ENCODE measurements at places on chromosomes 5 and 9. TPM values are rescaled to one million over a fixed set of nuclear protein-coding genes. Genes with fewer than 3 reads are reported as not detected.

The KCNN2 gene
- total RNA-seq: not detected

The RPL12 gene
- total RNA-seq: 1,660 TPM

The CCNJL gene
- total RNA-seq: 1.1 TPM

The HMMR gene
- total RNA-seq: 48.3 TPM

- DNase-seq: no peak
Observed at GRCh38 chr5:111434800-111435199, 77.5 kb downstream of the STARD4 start.

- DNase-seq: no peak
Observed at GRCh38 chr5:141856037-141856790, 22.0 kb downstream of the PCDH1 start.

DNA sequence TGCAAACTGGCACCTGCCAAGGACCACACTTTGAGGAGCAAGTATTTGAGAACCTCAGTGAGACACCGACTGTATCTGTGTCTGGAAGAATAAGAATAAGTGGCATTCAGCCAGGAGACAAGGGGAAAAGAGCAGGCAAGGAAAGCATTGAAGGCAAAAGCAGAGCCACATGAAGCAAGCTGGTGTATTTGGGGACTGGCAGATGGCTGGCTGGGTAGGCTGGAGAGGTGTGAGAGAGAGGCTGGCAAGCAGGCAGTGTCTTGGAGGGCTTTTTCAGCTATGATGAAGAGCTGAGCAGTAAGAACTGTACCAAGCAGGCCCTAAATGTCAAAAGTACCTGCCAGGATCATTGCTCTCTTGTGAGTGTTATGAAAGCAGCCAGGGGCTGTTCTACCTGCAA lies 14.1 kb upstream of the C5orf58 start:
- no peak for DNase-seq

- no peak for DNase-seq
Observed at GRCh38 chr5:52728224-52728623, 59.5 kb upstream of the ITGA1 start.

DNA sequence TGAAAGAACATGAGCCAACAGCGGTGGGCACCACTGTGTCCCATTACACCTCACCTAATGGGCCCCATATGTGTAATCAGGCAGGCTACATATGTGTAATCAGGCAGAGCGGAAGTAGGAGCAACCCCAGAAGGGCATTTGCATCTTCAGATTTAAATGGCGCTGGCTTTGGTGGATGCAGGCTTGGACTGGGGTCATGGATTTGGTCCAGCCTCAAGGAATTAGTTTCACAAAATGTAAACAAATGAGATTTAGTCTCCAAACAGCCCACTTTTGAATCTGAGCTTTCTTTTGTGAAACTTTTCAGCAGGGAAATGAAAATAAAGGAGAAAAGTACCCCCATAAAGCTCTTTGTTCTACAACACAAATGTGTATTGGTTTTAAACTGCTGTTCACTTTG lies 161.3 kb downstream of the LPAR1 start:
- DNase-seq: no peak

All from HepG2 (cell line).